ENCODE measurements at places on chromosomes 16 and 17.
A peak's percentile ranks its signal among the peaks of the same experiment; 100 is the strongest.

GRCh38 chr16:80210787-80211186 is 330.0 kb upstream of the DYNLRB2 start:
- DNase-seq = no peak

DNA sequence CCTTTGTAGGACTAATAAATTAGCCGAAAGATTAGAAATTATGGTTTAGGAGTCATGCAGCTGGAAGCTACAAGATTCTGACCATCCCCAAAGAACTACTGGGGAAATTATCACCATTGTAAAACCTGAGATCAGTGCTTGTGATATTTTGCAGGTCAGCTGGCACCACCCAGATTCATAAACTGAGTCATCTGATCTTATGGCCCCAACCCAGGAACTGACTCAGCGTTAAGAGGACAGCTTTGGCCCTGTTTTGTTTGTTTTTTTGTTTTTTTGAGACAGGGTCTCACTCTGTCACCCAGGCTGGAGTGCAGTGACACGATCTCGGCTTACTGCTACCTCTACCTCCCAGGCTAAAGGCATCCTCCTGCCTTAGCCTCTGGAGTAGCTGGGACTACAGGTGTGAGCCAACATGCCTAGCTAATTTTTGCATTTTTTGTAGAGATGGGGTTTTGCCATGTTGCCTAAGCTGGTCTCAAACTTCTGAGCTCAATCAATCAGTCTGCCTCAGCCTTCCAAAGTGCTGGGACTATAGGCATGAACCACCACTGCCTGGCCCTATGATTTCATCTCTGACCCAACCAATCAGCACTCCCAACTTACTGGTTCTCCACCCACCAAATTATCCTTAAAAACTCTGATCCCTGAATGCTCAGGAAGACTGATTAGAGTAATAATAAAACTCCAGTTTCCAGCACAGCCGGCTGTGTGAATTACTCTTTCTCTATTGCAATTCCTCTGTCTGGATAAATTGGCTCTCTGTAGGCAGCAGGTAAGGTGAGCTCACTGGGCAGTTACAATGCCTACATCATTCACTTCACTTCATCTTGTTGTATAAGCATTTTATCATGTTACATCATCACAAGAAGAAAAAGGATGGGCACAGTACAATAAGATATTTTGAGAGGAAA is 79.4 kb upstream of the KSR1 start:
- no peak for DNase-seq

DNA sequence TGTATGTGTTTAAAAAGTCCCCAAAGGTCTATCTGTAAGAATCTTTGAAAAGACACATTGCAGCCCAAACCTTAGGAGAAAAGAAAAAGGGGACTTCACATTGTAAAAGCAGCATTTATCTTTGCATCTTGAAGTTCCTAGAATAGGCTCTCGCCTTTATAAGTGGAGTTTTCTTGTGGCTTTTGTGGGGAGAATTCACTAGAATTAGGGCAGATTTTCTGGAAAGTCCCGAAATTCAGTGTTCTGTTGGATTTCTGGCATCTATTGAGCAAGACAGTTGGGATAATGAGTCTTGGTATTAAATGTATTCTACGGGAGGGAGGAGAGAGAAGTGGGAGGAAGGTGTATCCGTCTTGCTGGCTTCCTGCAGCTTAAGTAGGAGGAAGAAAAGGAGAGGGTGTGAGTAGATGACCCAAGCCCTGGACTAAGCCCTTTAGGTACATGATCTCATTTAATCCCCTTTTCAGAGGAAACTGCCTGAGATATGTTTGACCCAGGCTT is 62.6 kb downstream of the PRKCA start:
- no peak for DNase-seq

GRCh38 chr16:57403965-57404817 is at the start of gene CCL17:
Gene CCL17 (plus strand): TSS chr16:57404767. CDS start chr16:57413933, 9,166 bp downstream.
- no peak for DNase-seq

DNA sequence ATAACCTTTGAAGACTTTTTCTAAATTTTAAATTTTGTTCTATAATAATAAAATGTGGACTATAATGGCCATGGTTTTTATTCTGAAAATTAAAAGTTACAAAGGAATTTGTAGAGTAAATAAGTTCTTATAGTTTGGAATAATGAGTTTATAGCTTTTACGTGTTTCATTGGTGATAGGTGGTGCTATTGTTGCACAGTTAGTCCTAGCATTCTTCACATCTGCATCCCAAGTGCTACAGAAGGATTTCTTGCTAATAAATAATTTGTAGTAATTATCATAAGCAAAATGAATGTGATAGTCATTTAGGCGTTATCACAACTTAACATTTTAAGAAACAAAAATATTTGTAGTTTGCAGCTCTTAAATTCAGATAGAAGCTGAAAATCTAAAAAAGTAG is 67.9 kb downstream of the BCAS3 start:
- DNase-seq = no peak

- no peak for DNase-seq
Measured at GRCh38 chr16:67301080-67301782, 21.9 kb downstream of the PLEKHG4 start.

DNA sequence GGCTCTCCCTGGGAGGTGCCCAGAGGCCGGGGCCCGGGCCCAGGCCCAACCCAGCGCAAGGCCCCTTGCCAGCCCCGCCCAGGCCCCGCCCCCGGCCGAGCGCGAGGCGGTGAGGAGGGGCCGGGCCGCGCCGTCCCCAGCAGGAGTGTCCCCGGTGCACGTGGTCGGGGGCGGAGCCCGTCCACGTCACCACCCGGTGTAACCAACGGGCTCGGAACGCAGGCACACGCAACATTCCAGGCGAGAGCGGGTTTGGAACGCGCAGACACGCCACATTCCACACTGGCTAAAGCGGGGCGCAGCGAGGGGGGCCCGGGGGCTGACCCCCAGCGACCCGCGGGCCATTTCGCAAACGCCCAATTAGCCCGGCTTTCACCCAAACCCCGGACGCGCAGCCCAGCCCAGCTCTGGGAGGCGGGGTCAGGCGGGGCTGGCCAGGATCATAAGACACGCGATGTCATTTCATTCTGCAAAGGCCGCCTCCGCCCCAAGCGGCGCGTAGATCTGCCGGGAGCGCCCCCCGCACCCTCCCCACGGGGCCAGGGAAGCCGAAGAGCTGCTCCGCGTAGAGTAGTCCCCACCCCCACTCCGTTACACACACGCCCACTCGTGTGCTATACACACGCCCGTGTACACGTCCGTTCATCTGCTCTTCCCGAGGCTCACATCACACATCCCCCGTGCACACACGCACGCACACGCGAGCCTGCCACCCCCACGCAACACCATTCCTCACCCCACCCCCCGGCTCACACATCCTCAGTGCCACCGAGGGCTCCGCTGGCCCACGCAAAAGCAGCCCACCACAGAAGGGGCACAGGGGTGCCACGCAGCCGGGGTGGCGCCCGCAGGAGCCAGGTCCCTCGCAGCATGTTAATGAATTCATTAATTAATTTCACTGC is 1.0 kb downstream of the MNT start:
- DNase-seq = peak; percentile 79
